ENCODE measurements at places on chromosomes 4 and X.

- DNase-seq, result no peak
Observed at GRCh38 chr4:151408380-151408629, 671 bp upstream of the FHIP1A start.

GRCh38 chr4:7194251-7195140 lies 2.2 kb downstream of the SORCS2 start:
- DNase-seq, result no peak

DNA sequence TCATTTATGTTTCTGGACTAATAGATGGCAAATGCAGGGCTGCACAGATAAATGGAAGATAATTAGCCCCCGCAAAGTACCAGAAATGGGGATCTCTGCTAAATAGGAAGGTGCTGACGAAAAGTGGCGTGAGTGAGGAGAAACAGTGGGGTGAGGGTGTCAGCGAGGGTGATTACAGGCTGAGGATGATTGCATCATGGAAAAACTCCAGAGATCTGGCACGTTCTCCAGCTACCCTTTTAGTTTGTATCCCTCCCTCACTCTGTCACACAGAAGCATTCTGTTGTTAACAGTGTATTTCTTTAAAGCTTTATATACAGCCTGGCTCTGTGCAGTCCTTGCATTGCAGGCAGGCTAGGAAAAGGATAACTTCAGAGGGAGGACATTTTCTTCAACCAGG lies 309.6 kb upstream of the DDX53 start:
- DNase-seq, result no peak

GRCh38 chr4:7510066-7510465 lies 75.3 kb upstream of the PSAPL1 start:
- DNase-seq, result no peak

GRCh38 chr4:153152501-153153338 lies 51.5 kb upstream of the TRIM2 start:
- DNase-seq, result peak; percentile 63

DNA sequence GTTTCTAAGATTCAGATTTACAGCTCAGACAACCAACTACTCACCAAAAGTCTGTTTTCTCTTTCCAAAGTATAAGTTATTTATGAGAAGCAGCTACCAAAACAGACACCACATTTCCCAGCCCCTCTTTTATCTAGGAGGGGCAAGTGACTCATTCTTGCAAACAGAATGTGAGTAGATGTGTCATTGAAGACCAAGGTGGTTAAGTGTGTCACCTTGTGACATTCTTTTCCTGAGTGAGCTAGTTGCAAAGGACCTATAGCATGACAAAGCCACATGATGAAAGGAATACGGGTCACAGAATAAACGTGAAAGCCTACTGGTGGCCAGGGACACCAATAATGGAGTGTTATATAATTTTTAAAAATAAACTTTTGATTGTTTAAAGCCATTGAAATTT lies 50.0 kb downstream of the SLC7A11 start:
- no peak for DNase-seq
